Stimulated activated CD4-positive, alpha-beta T cell treated with anti-CD3 and anti-CD28 coated beads, TNF-alpha, amount 100 ng/mL, for 1 hour (primary cell): ENCODE measurements at places on chromosomes 16 and 17.

- DNase-seq = no peak
These were observed 488.9 kb downstream of the CDH13 start for GRCh38 chr16:83115491-83116232.

DNA sequence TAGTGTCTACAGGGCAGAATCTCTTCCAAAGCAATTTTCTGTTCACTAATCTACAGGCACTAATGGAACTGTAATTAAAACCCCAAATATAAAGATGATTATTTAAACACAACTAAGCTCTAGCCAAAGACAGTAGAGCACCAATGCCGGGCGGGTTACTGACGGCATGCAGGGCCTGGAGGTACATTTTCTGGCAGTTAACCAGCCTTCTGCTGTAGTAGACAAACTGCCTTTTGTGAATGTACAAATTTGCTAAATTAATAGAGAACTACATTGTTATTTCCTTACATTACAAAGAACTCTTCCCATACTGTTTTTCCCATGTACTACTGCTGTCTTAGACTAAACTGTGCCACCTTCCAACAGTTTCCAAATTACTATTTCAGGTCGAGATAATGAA, 107.8 kb downstream of the TRIM37 start:
- DNase-seq = no peak

DNA sequence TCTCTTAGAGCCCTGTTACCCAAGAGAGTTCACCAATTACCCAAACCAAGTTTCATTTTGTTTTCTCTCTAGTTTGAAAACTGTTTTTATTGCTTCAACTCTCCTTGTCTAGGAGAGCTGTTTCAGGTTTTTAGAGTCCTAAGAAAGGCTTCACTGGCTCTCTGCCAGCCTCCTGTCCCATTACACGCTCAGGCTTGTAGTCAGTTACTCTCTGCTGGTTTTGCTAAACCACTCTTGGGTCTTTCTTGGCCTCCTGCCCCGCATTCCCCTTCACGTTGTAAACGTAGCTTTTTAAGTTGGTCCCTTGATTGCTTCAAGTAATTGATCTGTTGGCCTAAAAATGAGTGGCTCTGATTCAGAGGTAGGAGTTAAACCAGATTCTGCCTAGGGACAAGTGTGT, 529.1 kb downstream of the MAF start:
- no peak for DNase-seq

DNA sequence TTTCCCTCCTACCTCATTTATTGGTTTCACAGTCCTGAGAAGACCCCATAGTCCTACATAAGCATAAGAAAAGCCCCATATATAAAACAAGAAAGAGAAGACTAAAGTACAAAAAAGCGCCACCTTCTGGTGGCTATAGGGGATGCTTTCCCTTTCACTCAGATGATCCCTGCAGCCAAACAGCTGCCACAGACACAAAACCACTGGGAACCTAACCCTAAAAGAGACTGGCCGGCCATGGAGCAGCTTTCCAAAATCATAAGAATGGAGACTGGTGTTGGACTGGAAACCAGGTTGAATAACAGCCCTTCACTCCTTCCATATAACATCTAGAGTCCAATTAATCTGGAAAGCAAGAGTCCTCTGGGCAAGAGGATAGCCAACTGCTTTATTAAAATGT, 11.4 kb downstream of the DYNC1LI2 start:
- DNase-seq = no peak
